ENCODE measurements at places on chromosomes 3 and 15. TPM values are rescaled to one million over a fixed set of nuclear protein-coding genes. Genes with fewer than 3 reads are reported as not detected.

CNTN3 gene
- total RNA-seq: 0.13 TPM

BCHE gene
- 1.9 TPM for total RNA-seq

OR5K2 gene
- total RNA-seq: not detected

ZNF774 gene
- 2.3 TPM for total RNA-seq

TRANK1 gene
- total RNA-seq: 8.8 TPM

SLCO2A1 gene
- 1.1 TPM for total RNA-seq

CEP97 gene
- total RNA-seq: 15.1 TPM

MRAS gene
- 16.2 TPM for total RNA-seq

CHRM5 gene
- not detected for total RNA-seq

- peaks cover 3% of the 10 kb centered on the region for H3K4me1 ChIP-seq
- H3K36me3 ChIP-seq: no peaks in the 10 kb centered on the region
- H3K27me3 ChIP-seq: peaks cover 97% of the 10 kb centered on the region
- H3K27ac ChIP-seq: no peak overlapping the region
- peak; percentile 81 for DNase-seq
These were observed 3.1 kb upstream of the DLL4 start for GRCh38 chr15:40925863-40926658.

DNA sequence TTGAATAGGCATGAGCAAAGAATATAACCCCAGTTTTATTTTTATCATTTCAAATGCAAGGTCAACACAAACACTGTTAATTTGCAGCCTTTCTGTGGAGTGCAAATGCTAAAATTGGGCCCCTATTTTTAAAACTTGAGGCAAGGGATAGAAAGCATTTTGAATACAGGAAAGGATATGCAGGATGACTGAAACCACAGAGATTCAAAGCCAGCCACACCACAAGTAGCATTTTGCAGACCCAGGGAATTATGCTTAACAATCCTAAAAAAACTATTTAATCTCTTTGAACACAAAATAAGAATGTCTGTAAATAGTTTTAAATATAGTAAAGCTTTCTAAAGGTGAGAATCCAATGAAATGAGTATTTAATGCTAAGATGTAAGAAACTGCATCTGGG, 62.9 kb upstream of the TRPC1 start:
- no peaks in the 10 kb centered on the region for H3K36me3 ChIP-seq
- peaks cover 2% of the 10 kb centered on the region for H3K4me1 ChIP-seq
- no peak for DNase-seq
- no peak overlapping the region for H3K4me3 ChIP-seq
- H3K27me3 ChIP-seq: no peaks in the 10 kb centered on the region

DNA sequence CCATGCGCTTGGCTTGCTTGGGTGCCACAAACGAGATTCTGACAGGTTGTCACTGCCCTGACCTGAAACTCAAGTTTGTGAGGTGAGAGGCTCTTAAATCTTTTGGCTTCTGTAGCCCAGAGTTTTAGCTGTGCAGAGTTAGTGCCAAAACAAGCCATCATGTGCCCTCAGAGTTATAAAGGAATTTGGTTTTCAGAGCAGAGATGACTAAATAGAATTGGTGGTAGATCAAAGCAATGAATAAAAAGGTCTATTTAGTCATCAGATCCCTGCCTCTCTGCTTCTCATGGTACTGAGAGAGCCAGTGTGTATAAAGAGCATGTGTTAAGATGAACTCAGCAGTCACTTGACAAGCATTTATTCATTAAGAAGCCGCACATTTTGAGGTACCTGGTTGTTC, 207.5 kb upstream of the DPH6 start:
- DNase-seq: no peak
- H3K4me3 ChIP-seq: no peak overlapping the region
- H3K36me3 ChIP-seq: no peaks in the 10 kb centered on the region
- no peak overlapping the region for H3K27ac ChIP-seq
- no peaks in the 10 kb centered on the region for H3K27me3 ChIP-seq

DNA sequence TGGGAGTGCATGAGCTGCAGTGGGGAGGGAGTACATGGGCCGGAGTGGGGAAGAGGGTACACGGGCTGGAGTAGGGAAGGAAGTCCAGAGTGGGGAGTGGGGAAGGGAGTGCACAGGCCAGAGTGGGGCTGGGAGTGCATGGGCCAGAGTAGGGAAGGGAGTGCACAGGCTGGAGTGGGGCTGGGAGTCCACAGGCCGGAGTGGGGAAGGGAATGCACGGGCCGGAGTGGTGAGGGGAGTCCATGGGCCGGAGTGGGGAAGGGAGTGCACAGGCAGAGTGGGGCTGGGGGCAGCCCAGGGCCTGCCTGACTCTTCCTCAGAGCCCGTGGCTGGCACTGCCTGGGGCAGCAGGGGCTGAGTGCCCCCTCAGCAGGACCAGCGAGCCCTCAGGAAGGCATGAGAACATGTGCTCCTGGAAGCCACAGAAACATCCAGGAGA, 40.7 kb downstream of the KLF15 start:
- no peaks in the 10 kb centered on the region for H3K36me3 ChIP-seq
- no peak for DNase-seq
- H3K4me1 ChIP-seq: peaks cover 2% of the 10 kb centered on the region
- H3K4me3 ChIP-seq: no peak overlapping the region

DNA sequence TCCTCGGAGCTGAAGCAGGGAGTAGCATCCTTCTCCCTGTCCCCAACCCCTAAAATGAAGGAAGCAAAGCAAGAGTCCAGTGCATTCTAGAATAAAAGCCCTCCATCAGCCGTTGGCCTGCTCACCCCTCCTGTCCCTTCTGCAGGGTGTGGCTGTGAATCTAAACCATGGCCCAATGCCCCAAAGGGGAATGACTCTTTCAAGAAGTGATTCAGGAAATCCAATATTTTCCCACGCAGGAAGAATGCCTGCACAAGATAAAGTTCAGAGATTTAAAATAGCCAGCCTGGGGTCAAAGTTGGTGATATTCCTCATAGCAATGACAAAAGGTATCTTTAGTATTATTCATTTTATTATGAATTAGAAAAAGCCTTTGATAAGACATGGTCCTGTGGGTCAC, 38.5 kb downstream of the SLCO2A1 start:
- H3K27ac ChIP-seq: no peak overlapping the region
- no peaks in the 10 kb centered on the region for H3K36me3 ChIP-seq
- no peaks in the 10 kb centered on the region for H3K27me3 ChIP-seq
- peaks cover 20% of the 10 kb centered on the region for H3K4me1 ChIP-seq

DNA sequence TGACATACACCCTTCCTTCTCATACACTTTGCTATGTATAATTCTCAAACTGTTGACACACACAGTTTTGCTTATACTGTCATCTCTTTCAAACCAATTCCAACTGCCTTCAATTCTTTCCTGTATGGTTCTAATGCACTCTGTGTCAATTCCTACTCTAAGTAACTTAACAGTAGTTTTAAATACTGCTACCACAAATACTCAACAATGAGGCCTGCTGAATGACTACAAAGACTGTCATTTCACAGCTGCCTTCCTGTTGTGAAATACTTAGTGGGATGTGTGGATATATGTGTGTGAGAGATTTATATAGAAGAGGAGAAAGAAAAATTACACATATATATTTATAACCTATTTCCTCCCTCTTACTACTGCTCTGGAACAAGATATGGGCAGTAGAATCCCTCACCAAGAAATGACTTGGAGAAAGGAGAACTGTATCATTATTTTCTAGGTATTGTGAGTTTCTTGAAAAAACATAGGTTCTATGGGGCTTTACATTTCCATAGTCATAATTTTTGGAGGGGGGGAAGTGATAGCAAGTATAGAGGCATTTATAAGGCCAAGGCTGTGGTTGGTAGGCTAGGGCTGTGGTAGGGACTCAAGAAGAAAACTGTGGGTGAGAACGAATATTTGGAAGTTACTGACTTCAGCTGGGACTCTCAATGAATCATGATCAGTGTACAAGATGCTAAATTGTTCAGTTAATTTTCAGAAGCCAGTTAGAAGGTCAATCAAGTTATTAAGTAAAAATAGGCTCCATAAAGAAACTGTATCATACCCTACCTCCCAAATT, 88.7 kb downstream of the ANKRD28 start:
- H3K4me3 ChIP-seq: no peak overlapping the region
- H3K27me3 ChIP-seq: no peaks in the 10 kb centered on the region
- DNase-seq: no peak
- H3K4me1 ChIP-seq: no peaks in the 10 kb centered on the region
- H3K36me3 ChIP-seq: no peaks in the 10 kb centered on the region
- H3K27ac ChIP-seq: no peak overlapping the region

DNA sequence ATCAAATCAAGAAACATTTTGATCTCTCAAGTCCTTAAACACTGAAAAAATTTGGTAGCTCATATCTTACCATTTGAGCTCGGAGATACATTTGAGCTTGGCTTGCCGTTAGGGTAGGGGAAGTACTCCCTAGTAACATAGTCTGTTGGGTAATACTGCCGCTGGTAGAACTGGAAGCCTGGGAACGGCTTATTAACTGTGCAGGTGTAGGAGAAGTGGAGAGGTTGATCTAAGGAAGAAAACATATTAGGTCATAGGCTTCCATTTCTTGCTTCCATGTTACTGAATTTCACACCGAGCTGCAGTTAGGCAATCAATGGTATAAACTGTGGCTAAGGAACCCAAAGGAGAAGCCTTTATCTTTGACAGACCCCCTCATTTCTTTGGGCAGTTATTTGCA, 32.5 kb downstream of the PHC3 start:
- no peak overlapping the region for H3K27ac ChIP-seq
- no peak for DNase-seq
- H3K4me3 ChIP-seq: no peak overlapping the region
- no peaks in the 10 kb centered on the region for H3K27me3 ChIP-seq

GRCh38 chr3:33144433-33144832, 30.6 kb downstream of the CRTAP start:
- DNase-seq: peak; percentile 81
- H3K27me3 ChIP-seq: no peaks in the 10 kb centered on the region
- no peak overlapping the region for H3K4me3 ChIP-seq
- no peak overlapping the region for H3K27ac ChIP-seq
- no peaks in the 10 kb centered on the region for H3K4me1 ChIP-seq

DNA sequence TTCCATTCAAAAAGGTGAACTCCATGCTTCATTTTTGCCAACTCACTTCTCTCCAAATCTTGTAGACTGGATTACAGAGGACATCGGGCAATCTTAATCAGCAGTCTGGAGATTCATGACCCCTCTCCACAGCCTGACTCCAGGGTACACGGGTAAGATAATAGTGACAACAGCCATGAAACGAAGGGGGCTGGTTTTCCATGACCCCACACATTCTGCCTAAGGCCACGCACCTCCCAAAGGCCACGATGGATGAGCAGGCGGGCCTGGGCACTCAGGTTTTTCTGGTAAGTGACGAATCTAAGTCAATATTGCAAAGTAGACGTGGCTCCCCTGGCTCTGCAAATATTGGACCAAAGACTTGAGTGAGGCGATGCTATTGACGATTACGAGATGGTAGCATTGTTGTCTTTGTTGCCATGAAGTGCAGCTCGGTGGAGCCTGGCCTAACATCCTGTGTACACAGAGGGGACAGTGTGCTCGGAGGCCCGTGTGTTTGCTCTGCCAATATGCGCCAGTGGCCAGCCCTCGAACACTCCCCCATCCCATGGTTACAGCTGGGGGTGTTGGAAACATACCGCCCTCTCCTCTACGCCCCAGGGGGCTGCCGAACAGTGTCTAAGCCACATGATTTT, 119.1 kb downstream of the OPA1 start:
- H3K36me3 ChIP-seq: peaks cover 4% of the 10 kb centered on the region
- peaks cover 5% of the 10 kb centered on the region for H3K4me1 ChIP-seq
- H3K27me3 ChIP-seq: no peaks in the 10 kb centered on the region
- H3K27ac ChIP-seq: no peak overlapping the region
- no peak overlapping the region for H3K4me3 ChIP-seq

GRCh38 chr3:12396471-12396870, 87.8 kb upstream of the TSEN2 start:
- no peaks in the 10 kb centered on the region for H3K4me1 ChIP-seq
- no peaks in the 10 kb centered on the region for H3K27me3 ChIP-seq
- H3K36me3 ChIP-seq: no peaks in the 10 kb centered on the region
- no peak overlapping the region for H3K27ac ChIP-seq
- H3K4me3 ChIP-seq: no peak overlapping the region

DNA sequence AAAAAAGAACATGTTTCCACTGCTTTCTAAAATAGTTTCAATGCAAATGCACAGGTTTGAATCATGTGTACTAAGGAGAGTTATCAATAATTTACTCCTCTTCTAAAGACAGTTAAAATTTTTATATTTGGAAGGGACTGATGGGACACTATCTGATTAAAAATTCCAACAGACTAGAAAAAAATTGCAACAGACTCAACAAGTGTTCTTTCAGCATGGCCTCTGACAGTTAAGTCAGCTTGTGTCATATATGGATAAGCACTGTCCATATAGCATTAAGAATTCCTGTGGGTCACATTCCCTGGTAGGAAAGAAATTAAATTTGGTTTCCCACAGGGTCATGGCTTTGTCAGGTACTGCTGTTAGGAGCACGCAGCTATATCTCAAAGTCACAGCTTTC, 96.8 kb downstream of the OSBPL10 start:
- DNase-seq: no peak
- peaks cover under 1% of the 10 kb centered on the region for H3K36me3 ChIP-seq
- H3K27me3 ChIP-seq: no peaks in the 10 kb centered on the region
- peaks cover 12% of the 10 kb centered on the region for H3K4me1 ChIP-seq

Data from H1 (cell line).